ENCODE measurements at places on chromosomes 1 and 21.

GRCh38 chr1:204602111-204602579, 83.4 kb downstream of the LRRN2 start:
- DNase-seq, result no peak

GRCh38 chr1:183910845-183911244, 105.9 kb downstream of the RGL1 start:
- DNase-seq, result no peak

- no peak for DNase-seq
Measured at GRCh38 chr1:192866241-192866868, 57.5 kb downstream of the RGS2 start.

- peak; percentile 86 for DNase-seq
Measured at GRCh38 chr1:236142253-236143103, at the start of gene GPR137B. TSS of gene GPR137B (plus strand) at chr1:236142539. CDS start at chr1:236142623, 84 bp downstream.

DNA sequence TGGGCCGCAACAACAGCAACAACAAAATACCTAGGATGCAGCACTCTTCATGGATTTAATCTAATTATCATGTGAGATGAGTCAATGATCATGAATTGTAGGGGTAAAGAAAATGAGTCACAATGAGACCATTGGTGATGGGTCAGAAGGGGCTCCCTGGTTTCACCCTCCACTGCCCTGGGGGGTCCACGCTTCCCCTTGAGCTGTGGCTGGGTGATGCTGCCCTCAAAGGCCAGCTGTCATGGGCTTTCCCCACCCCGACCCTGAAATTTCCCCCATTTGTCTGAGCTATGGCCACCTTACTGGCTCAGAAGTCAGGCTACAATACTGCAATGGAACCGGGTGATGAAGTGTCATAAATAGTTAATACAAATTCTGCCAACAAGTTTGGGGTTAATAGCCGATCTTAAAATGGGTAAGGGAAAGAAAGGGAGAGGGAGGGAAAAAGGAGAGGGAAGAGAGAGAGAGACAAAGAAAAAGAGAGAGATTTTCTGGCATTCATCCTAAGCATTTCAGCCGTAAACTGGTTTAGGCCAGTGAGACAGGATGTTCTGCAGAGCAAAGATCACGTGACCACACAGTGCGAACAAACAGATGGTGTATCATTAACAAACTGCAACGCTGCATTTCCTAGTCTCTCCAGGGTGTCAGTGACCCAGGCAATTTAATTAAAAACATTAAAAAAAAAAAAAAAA, 143.4 kb upstream of the ERRFI1 start:
- peak; percentile 72 for DNase-seq

DNA sequence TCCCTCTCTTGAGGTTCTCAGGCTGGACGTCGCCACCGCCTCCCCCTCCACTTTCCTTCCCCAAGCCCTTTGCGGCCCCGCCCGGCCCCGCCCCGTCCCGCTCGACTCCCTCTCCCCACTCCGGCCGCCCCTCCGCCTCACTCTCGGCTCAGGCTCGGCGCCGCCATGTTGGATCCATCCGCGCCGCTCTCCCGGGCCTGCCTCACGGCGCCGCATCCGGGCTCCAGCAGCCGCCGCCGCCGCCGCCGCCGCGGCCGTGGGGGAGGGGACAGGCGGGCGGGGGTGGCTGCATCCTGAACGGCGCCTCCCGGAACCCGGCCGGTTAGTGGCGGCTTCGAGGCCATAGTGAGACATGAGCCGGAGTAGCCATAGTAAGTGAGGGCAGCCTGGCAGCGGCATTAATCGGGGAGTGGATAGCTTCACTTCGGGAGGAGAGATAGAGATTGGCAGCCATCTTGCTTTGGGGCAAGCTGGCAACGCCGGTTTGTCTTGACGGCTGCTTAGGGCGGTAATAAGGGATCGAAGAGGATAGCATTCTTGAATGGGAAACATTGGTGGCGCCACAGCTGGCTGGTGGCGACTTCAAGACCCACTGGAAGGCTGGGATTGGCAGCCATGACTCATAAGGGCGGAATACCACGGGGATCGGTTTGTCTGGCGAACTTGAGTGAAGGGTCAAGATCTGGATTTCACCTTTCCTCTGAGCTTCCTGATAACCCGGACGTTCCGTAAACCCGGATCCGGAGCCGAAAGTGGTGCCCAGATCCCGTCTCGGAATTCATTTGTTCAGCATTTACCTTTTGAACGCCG, at the start of gene DEDD:
Gene DEDD (minus strand): TSS at position 258 of the 810 bp plus-strand sequence. CDS start 8,205 bp downstream, outside the sequence.
- peak; percentile 98 for DNase-seq

DNA sequence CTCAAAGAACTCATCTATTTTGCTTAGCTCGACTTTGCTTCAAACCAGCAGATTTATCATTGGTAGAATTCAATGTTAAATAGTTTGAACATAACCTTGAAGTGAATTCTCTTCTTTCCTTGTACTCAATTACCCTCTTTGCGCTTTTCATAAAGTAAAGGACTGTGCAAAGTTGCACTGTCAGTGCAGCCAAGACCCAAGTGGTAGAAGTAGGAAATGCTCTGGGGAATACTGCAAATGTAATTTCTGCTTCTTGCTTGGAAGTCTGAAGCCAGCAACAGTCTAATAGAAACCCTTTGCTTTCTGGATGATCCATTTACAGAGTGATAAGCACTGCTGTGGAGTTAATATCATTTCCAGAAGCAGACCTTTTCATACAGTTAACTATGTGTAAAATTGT, 936.7 kb upstream of the TMPRSS15 start:
- no peak for DNase-seq

DNA sequence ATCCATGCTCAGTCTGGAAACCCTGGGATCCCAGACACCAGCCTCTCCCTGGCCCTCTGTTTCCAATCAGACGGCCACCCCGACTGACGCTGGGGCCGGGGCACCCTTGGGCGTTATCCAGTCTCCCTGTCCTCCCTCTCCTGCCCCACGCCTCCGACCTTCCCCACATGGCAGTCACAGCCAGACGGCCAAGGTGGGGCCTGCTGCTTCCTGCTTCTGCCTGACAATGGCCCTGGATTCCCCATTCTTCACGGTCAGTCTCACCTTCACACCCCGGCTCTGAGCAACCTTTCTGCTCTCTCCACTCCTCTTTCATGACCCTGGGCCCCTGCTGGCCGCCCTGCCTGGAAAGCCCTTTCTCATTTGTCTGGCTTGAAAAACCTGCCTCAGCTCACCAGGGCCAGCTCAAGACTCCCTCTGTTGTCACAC, 6.6 kb downstream of the GNG4 start:
- no peak for DNase-seq

GRCh38 chr1:161940866-161941591, 82.6 kb downstream of the OLFML2B start:
- no peak for DNase-seq

- peak; percentile 86 for DNase-seq
Measured at GRCh38 chr1:24018611-24019580, 38.8 kb upstream of the SRSF10 start.

DNA sequence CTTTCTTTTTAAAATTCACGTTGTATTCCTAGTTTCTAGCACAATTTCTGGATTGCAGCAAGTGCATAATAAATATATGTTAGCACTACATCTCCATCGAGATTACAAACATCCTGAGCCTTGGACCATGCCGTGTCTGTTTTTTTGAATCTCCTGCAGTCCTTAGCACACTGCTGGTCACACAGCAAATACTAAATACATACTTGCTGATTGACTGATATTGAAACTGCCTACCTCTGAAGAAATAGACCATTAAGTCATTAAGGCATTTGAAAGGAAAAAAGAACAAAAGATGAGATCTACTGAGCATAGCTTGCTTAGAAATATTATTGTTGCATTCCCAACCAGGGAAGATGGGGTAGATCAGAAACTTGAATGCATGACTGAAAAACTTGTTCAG, 369.1 kb downstream of the PTBP2 start:
- no peak for DNase-seq

DNA sequence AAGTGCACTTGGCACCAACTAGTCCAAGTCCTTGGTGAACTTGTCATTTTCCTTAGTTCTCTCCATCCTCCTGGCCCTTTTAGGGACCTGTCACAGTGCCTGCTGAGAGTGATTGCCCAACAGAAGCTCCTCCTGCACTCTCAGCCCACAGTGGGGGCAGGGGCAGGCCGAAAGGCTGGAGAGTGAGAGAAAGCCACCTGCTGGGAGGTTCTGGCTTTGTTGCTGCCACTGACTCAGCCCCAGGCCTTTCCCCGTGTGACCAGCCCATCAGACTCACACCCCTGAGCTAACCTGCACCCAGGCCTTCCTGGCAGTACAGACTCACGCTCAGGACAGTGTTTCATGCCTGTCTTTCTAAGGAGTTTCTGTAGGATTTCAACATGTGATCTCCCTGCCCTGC, 17.1 kb upstream of the PROK1 start:
- DNase-seq, result peak; percentile 18

DNA sequence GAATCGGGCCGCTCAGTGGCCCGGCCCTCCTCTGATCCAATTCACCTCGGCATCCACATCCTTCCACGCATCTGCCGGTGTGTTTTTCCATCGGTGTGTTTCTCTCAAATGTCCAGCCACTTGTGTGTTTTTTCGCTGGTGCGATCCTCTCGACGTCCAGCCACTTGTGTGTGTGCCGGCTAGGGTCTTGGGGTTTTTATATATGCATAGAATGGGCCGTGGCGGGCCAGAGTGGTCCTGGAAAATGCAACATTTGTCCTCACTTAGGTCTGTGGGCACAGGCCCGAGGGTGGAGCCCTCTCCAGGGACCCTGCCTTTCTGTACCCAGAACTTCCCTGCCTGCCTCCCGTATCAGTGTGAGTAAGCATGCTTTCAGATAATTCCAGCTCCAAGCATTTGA, 1106.4 kb downstream of the AMY1C start:
- no peak for DNase-seq

- no peak for DNase-seq
Measured at GRCh38 chr1:182473556-182473955, 23.6 kb downstream of the RGSL1 start.

GRCh38 chr1:189726806-189727205, 750.9 kb downstream of the BRINP3 start:
- no peak for DNase-seq
